Ascending aorta (tissue), 2 donors: ENCODE measurements at places on chromosomes 16 and 17.

GRCh38 chr17:8285270-8286181, 2.9 kb upstream of the RANGRF start:
- no peak overlapping the region for H3K27ac ChIP-seq
- no peak for DNase-seq
- H3K27me3 ChIP-seq = no peaks in the 10 kb centered on the region
- peaks cover 11% of the 10 kb centered on the region for H3K4me1 ChIP-seq
- H3K36me3 ChIP-seq = no peaks in the 10 kb centered on the region
- no peak overlapping the region for H3K4me3 ChIP-seq

- no peak for DNase-seq
- no peaks in the 10 kb centered on the region for H3K27me3 ChIP-seq
- H3K36me3 ChIP-seq = no peaks in the 10 kb centered on the region
- H3K4me1 ChIP-seq = peaks cover 55% of the 10 kb centered on the region
These were observed 149.9 kb upstream of the TBX2 start for GRCh38 chr17:61249649-61250299.

GRCh38 chr16:72739577-72739976, 308.4 kb downstream of the ZFHX3 start:
- H3K27ac ChIP-seq = no peak overlapping the region
- no peaks in the 10 kb centered on the region for H3K27me3 ChIP-seq
- H3K36me3 ChIP-seq = no peaks in the 10 kb centered on the region
- H3K4me1 ChIP-seq = no peaks in the 10 kb centered on the region
- DNase-seq = no peak

- no peak overlapping the region for H3K27ac ChIP-seq
- H3K27me3 ChIP-seq = no peaks in the 10 kb centered on the region
- H3K4me1 ChIP-seq = no peaks in the 10 kb centered on the region
- no peak overlapping the region for H3K4me3 ChIP-seq
- no peaks in the 10 kb centered on the region for H3K36me3 ChIP-seq
These were observed 127.8 kb upstream of the CDH5 start for GRCh38 chr16:66238696-66239095.

DNA sequence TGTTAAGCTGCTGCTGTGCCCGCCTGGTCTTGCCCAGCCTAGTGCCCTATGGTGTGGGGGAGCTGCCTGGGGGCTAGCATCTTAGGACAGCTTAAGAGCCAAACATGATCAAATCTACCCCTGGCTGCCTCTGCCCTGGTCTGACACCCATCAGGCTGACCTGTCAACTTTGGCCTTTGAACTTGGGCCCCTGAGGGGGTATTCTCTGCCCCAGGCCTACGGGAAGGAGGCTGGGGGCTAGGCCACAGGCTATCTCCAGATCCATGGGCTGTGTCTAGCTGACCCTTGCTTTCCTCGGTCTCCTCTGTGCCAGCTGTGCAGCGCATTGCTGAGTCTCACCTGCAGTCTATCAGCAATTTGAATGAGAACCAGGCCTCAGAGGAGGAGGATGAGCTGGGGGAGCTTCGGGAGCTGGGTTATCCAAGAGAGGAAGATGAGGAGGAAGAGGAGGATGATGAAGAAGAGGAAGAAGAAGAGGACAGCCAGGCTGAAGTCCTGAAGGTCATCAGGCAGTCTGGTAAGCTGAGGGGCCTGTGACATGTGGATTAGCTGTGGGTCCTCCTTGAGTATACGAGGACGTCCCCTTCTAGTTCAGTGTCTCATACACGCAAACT, 3.3 kb upstream of the STARD3 start:
- DNase-seq = no peak
- H3K4me3 ChIP-seq = no peak overlapping the region
- no peaks in the 10 kb centered on the region for H3K36me3 ChIP-seq

DNA sequence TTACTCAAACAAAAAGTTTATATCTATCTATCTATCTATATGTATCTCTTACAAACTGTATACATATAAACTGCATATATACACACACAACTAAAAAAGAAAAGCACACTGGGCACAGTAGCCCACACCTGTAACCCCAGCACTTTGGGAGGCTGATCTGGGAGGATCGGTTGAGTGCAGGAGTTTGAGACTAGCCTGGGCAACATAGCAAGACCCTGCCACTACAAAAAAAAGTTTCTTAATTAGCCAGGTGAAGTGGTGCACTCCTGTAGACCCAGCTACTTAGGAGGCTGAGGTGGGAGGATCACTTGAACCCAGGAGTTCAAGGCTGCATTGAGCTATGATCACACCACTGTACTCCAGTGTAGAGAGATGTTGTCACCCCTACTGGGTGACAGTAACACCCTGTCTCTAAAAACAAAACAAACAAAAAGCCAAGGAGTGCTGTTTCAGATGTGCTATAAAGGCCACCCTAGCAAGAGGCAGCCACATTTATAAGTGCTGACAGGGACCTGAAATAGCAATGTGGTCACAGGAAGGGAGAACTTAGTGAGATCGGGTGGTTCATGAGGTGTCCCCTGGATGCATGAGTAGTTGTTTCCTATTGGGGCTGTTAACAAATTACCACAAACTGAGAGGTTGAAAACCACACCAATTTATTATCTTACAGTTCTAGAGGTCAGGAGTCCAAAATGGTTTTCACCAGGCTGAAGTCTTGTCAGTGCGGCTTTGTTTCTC, 4.8 kb downstream of the CD2BP2 start:
- H3K4me3 ChIP-seq = no peak overlapping the region
- DNase-seq = no peak
- H3K27ac ChIP-seq = no peak overlapping the region
- H3K27me3 ChIP-seq = no peaks in the 10 kb centered on the region

GRCh38 chr17:50087246-50087911, 7.8 kb upstream of the PDK2 start:
- H3K4me1 ChIP-seq = no peaks in the 10 kb centered on the region
- DNase-seq = no peak
- H3K36me3 ChIP-seq = peaks cover 67% of the 10 kb centered on the region
- H3K27ac ChIP-seq = peak overlapping the region; percentile 34
- H3K27me3 ChIP-seq = no peaks in the 10 kb centered on the region

DNA sequence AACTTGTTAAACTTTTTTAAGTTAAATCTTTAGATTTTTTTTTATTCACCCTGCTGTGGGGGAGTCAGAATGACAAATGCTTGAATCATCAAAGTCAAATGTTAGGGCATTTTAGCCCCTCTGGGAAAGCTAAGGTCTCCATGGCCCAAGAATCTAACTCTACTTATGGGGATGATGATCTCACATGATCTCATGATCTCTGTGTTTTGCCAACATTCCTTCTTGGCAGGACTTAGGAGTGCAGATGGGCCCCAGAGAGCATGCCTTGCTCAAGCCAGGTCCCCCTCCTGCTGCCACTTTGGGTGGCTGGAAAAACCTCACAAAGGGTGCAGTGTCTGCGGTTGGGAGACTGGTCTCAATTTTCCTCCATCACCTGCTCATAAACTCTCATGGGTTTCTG, 108.6 kb downstream of the PRKCB start:
- DNase-seq = no peak
- no peaks in the 10 kb centered on the region for H3K27me3 ChIP-seq
- H3K4me3 ChIP-seq = no peak overlapping the region

- H3K27me3 ChIP-seq = no peaks in the 10 kb centered on the region
- no peak overlapping the region for H3K27ac ChIP-seq
- no peak overlapping the region for H3K4me3 ChIP-seq
- H3K36me3 ChIP-seq = no peaks in the 10 kb centered on the region
- H3K4me1 ChIP-seq = no peaks in the 10 kb centered on the region
These were observed 11.4 kb downstream of the SLC13A5 start for GRCh38 chr17:6701719-6702118.

DNA sequence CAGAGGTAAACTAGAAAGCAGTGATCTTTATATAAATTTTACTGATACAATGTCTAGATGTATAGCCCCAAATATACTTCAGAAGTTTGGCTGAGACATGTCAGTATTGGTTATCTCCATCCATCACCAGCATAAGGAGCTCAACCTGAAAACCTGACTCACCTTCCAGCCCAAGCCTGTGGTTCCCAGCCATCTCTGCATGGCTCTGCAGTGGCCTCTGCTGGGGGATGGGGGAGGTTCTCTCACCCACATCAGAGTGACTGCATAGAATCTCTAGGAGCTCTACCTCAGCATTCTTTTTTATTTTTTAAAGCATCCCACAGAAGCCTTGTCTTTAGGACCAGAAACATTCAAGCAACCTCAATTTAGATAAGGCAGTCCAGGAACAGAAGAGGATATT, 27.3 kb downstream of the USP7 start:
- DNase-seq = no peak
- H3K4me1 ChIP-seq = no peaks in the 10 kb centered on the region
- H3K4me3 ChIP-seq = no peak overlapping the region
- H3K27me3 ChIP-seq = no peaks in the 10 kb centered on the region
- no peak overlapping the region for H3K27ac ChIP-seq

DNA sequence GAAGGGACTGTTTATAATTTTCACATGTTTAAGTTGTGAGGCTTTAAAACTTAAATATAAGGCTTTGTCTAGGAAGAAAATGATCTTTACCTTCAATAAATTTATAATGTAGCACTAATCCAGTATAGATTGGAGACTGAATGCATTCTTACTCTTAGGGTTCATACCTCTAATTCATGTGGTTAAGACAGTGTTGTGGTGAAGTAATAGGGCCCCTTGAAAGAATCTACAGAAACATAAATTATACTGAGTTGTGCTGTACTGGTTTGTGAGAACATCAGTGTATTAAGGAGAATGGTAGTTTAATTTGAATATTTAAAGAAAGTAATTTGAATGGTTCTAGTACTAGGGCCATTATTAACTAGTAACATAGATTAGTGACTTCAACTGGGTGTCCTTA, 13.7 kb downstream of the HAPSTR1 start:
- no peak overlapping the region for H3K27ac ChIP-seq
- H3K27me3 ChIP-seq = no peaks in the 10 kb centered on the region
- H3K36me3 ChIP-seq = peaks cover 34% of the 10 kb centered on the region

GRCh38 chr16:16025214-16025968, 76.0 kb downstream of the ABCC1 start:
- peaks cover 15% of the 10 kb centered on the region for H3K36me3 ChIP-seq
- peaks cover 62% of the 10 kb centered on the region for H3K4me1 ChIP-seq
- H3K4me3 ChIP-seq = no peak overlapping the region
- peak overlapping the region; percentile 62 for H3K27ac ChIP-seq

GRCh38 chr17:31824766-31825360, 34.2 kb downstream of the COPRS start:
- H3K27ac ChIP-seq = no peak overlapping the region
- no peaks in the 10 kb centered on the region for H3K4me1 ChIP-seq
- DNase-seq = no peak
- no peaks in the 10 kb centered on the region for H3K27me3 ChIP-seq
- no peaks in the 10 kb centered on the region for H3K36me3 ChIP-seq

DNA sequence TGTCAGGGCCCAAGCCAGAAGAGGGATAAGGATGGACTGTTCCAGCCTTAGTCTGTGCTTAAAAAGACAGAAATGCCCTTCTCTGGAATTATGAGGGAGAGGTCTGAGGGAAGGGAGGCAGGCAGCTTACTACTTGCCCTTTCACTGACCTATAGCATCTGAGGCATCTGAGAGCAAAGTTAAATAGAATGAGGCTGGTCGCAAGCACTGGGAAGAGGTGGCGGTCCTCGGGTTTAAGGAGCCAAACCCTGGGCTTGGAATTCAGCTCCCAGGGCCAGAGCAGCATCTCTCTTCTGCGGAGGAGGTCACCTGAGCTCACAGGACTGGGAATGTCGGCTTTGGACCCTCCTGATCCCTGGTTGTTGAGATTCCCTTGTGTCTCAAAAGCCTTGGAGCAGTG, 3.1 kb upstream of the LIMD2 start:
- peaks cover 9% of the 10 kb centered on the region for H3K4me1 ChIP-seq
- peaks cover 48% of the 10 kb centered on the region for H3K36me3 ChIP-seq
- H3K4me3 ChIP-seq = no peak overlapping the region
- H3K27ac ChIP-seq = no peak overlapping the region
- DNase-seq = peak; percentile 43

- no peak overlapping the region for H3K4me3 ChIP-seq
- no peaks in the 10 kb centered on the region for H3K27me3 ChIP-seq
- no peaks in the 10 kb centered on the region for H3K36me3 ChIP-seq
These were observed 77.1 kb upstream of the RCVRN start for GRCh38 chr17:9982159-9982558.

GRCh38 chr16:71889147-71889546, 5.2 kb upstream of the ZNF821 start:
- H3K4me3 ChIP-seq = no peak overlapping the region
- no peak for DNase-seq
- H3K36me3 ChIP-seq = no peaks in the 10 kb centered on the region
- no peaks in the 10 kb centered on the region for H3K4me1 ChIP-seq
- no peak overlapping the region for H3K27ac ChIP-seq

GRCh38 chr17:68456339-68457167, 743 bp downstream of the WIPI1 start:
- H3K4me1 ChIP-seq = peaks cover 15% of the 10 kb centered on the region
- peaks cover 8% of the 10 kb centered on the region for H3K36me3 ChIP-seq
- DNase-seq = peak; percentile 66
- H3K4me3 ChIP-seq = peak overlapping the region; percentile 100
- no peaks in the 10 kb centered on the region for H3K27me3 ChIP-seq

- H3K4me1 ChIP-seq = no peaks in the 10 kb centered on the region
- H3K36me3 ChIP-seq = no peaks in the 10 kb centered on the region
- no peak overlapping the region for H3K4me3 ChIP-seq
- H3K27me3 ChIP-seq = no peaks in the 10 kb centered on the region
These were observed 58.2 kb downstream of the CNTNAP4 start for GRCh38 chr16:76335180-76335974.

GRCh38 chr17:67884741-67885140, 59.4 kb downstream of the BPTF start:
- no peak overlapping the region for H3K4me3 ChIP-seq
- H3K27me3 ChIP-seq = no peaks in the 10 kb centered on the region
- no peak for DNase-seq
- no peaks in the 10 kb centered on the region for H3K4me1 ChIP-seq
- H3K27ac ChIP-seq = no peak overlapping the region

DNA sequence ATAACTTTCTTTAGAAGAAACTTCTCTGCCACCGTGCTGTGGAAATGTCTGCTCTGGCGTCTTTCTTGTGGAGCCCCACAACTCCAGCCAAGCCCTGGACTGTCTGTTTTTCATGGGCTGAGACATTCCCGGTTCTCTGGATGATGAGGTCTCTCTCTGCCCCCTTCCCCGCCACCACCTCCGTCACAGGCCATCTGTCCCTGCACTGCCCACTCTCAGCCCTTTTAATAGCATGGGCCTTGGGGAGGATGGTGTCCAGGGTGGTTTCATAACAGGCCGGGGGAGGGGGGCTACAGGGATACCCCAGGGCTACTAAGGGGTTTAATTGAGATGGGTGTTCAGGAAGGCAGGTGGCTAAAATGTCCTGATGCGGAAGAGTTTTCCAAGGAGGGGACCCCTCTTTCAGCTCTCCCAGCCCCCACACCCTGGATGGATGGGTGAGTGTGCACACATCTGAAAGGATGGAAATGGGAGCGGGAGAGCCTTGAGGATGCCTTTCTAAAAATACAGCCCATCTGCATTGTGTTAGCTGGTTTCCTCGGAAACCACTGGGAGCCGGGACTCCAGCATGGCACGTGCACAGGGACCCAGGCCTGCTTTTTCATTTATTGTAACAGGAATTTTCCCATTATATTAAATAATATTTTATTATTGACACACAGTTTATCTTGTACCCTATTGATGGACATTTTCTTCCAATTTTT, 14.6 kb upstream of the NDRG4 start:
- no peak for DNase-seq
- H3K27me3 ChIP-seq = no peaks in the 10 kb centered on the region
- H3K4me1 ChIP-seq = no peaks in the 10 kb centered on the region
- no peak overlapping the region for H3K27ac ChIP-seq
- H3K4me3 ChIP-seq = no peak overlapping the region
- no peaks in the 10 kb centered on the region for H3K36me3 ChIP-seq
